H1 (cell line): ENCODE measurements at places on chromosomes 3 and 15.
A peak's percentile ranks its signal among the peaks of the same experiment; 100 is the strongest.

DNA sequence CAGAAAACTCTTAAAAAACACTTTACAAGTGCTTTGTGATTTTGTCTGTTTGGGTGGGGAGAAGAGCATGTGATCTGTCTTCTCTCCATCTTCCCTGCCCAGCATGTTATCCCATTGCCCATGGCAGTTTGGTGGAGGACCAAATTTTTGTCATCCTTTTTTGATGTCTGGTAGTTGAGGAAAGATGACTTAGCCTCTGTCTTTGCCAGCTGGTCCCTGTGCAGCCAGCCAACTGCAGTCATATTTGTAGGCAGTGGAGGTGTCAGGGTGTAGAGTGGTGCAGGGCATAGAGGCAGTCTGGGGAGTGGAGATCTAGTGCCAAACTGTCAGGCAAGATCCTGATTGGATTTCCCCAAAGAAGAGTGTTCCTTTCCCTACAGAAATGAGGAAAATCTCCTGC lies 40.7 kb downstream of the GASK1A start:
- no peak for DNase-seq

GRCh38 chr15:67134067-67134838 lies 68.9 kb downstream of the SMAD3 start:
- DNase-seq, result no peak

- peak; percentile 79 for DNase-seq
These were observed 6.5 kb upstream of the CYP11A1 start for GRCh38 chr15:74373731-74374647.

DNA sequence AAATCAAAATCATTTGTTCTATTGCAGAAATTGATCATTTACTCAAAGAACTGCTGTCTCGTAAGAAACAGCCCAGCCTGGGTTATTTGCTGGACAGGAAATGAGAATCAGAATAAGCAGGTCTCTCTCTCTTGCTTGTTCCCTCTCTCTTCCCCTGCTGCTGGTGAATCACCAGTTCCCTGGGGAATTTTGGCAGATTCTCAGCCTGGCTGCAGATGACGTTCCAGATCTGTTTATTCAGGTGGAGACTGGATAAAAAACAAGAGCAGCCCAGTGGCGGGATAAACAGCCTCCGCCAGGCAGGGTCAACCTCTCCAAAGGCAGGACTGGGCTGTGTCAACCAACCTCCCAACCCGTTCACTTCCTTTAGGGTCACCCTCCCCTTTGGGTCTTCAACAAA lies 72.1 kb downstream of the LRIG1 start:
- DNase-seq, result no peak

- no peak for DNase-seq
These were observed 11.8 kb upstream of the MYO1E start for GRCh38 chr15:59384507-59384906.
